ENCODE measurements at places on chromosomes 6 and 20.

- no peak for DNase-seq
Measured at GRCh38 chr20:1632178-1632577, 12.4 kb upstream of the SIRPB1 start.

- DNase-seq: peak; percentile 7
Measured at GRCh38 chr20:22974354-22974753, 60.8 kb upstream of the SSTR4 start.

- no peak for DNase-seq
Measured at GRCh38 chr6:83767033-83767432, 58.1 kb upstream of the SNAP91 start.

DNA sequence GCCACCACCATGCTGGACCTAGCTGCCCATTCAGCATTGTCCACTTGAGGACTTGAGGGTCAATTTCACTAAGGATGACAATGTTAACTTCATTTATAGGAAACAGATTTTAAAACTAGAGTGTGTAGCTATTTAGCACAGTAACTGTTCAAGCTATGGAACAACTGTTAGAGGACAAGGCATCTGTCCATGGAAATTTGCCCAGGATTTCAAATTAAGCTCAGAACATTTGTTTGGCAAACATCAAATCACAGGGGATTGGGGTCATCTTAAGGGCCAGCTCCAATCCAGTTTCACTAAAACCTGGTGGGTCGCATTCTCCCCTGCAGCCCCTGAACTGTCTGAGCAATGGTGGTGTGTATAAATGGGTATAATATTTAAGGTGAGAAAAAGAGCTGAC lies 35.1 kb downstream of the PM20D2 start:
- DNase-seq: no peak

GRCh38 chr6:106973836-106974335 lies 643 bp downstream of the CD24 start:
- no peak for DNase-seq

GRCh38 chr20:24492031-24492607 lies 22.7 kb downstream of the SYNDIG1 start:
- no peak for DNase-seq

GRCh38 chr6:44386364-44386928 lies 1.1 kb upstream of the CDC5L start:
- DNase-seq: no peak

GRCh38 chr6:111884068-111884467 lies 10.8 kb upstream of the FYN start:
- no peak for DNase-seq

- peak; percentile 28 for DNase-seq
Measured at GRCh38 chr20:50392138-50392866, 117.9 kb upstream of the PTPN1 start.

GRCh38 chr6:47093169-47093568 lies 51.0 kb upstream of the ADGRF1 start:
- no peak for DNase-seq

- DNase-seq: no peak
Measured at GRCh38 chr6:26200918-26201721, 113.9 kb downstream of the HFE start.

DNA sequence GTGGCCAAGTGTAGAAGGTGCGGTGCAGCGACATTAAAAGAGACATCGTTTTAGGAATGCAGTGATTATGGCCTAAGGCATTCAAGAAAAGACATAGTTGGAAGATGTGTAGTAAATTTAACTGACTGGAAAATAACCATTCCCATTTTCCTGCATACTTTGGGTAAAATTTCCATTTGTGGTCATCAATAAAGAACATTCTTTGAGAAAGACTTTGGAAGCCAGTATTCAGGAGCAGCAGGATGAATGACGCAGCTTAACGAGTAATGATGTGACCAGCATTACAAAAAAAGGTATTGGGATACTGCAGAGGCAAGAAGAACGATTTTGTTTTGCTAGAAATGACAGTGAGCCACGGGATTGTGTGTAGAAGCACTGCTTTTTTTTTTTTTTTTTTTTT lies 7.0 kb upstream of the RWDD1 start:
- DNase-seq: no peak

GRCh38 chr20:49435639-49436038 lies 46.8 kb downstream of the KCNB1 start:
- no peak for DNase-seq

- DNase-seq: peak; percentile 57
Measured at GRCh38 chr6:36544228-36544627, 3.1 kb downstream of the STK38 start.

GRCh38 chr20:59811681-59812171 lies 121.7 kb downstream of the SYCP2 start:
- no peak for DNase-seq

DNA sequence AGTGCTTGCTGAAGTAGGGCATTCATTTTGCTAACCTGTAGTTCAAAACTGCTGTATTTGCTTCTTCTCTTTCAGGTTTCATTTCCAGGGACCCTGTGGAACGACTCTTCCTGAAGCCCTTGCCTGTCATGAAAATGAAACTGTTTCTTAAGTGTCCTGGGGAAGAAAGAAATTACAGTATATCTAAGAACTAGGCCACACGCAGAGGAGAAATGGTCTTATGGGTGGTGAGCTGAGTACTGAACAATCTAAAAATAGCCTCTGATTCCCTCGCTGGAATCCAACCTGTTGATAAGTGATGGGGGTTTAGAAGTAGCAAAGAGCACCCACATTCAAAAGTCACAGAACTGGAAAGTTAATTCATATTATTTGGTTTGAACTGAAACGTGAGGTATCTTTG lies 3.4 kb upstream of the NOL7 start:
- DNase-seq: no peak

- DNase-seq: no peak
Measured at GRCh38 chr6:35088281-35089215, 52.6 kb downstream of the TCP11 start.

- no peak for DNase-seq
Measured at GRCh38 chr6:31935021-31935420, 7.5 kb downstream of the C2 start.

GRCh38 chr6:6734479-6735465 lies 146.3 kb downstream of the LY86 start:
- no peak for DNase-seq

DNA sequence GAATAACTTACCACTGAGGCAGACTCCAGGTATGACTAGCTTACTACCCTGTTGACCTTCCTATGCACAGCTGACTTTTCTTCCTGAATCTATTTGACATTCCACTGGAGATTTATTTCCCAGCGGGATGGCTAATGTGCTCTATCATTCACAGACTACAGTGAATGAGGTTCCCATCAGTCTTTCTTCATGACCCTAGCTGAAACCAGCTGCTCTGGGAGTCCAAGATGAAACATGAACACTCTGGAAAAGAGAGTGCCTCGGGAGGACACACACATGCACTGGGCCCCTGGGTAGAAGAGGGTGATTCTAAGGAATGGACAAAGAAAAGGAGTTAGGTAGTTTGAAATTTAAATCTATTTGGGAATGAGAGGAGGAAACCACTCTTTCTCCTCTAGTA lies 82.6 kb upstream of the DST start:
- no peak for DNase-seq

DNA sequence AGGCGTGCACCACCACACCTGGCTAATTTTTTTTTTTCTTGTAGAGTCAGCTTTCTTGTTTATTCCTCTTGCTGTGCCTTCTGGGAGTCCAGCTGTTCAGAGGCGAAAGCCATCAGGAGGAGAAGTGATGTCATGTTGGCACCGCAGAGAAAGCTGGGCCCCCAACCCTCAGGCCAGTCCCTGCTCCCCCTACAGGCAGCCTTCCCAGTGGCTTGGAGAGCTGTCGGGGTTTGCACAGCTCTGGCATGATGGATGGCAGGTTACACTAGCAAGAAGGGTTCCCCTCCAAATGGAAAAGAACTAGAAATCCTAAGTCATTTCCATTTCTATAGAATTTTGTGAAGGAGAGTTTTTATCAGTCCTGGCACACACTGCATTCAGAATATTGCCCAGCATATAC lies 72.6 kb downstream of the C6orf52 start:
- DNase-seq: no peak

- DNase-seq: no peak
Measured at GRCh38 chr6:44957156-44957555, 371.0 kb upstream of the RUNX2 start.

DNA sequence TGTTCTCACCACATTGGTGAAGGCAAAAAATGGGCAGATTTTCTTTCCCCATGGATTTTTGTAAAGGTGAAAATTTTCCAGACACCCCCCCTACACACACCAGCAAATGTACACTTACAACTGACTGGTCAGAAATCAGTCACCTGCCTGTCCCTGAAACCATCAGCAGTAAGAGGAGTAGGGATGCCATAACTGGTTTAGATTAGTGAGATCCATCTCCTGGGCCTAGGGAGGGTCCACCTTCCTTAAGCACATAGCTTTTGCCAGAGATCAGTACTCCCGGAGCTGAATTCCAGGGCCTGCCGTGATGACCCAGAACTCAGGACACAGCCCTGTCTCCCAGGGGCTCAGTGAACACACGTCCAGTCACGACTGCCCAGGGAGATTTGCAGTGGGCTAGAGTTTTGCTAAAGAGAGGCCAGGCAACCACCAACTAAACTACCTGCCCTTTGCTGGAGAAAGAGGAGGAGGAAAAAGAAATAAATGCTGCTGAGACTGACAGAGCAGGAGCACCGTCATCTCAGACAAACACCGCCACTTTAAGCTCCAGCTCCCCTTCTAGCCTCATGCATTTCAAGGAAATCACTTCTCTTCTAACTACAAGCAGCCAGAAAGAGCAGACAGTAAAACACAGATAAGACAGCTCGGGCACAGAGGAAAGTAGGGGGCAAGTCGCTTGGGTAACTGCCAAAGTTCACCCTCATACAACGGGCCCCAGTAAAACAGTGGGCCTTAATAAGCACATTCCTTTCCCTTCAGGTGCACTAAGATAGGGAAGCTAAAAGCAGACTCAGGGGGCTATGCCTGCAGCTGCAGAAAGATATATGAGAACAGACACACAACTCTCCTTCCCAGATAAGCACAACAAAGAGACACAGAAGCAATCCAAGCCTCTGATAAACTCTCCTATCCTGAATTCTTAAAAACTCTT lies 82.6 kb upstream of the SPTLC3 start:
- no peak for DNase-seq

GRCh38 chr6:106421496-106421895 lies 61.0 kb downstream of the CRYBG1 start:
- no peak for DNase-seq

DNA sequence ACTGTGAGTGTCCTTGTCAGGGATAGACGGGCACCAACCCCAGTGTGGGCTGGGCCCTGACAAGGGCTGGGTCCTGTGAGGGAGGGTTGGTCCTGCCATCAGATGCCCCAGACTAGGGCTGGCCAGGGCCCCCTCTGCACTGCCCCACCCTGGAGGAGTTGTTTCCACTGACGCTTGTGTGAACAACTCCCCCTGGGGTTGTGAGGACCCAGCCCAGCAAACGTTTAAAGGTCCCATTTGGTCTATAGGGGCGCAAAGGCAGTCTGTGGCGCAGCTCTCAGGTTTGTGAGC lies 104.1 kb downstream of the BMP7 start:
- DNase-seq: no peak

GRCh38 chr6:79461205-79461604 lies 76.0 kb downstream of the LCA5 start:
- no peak for DNase-seq
